ENCODE measurements at places on chromosomes 12 and 14.

DNA sequence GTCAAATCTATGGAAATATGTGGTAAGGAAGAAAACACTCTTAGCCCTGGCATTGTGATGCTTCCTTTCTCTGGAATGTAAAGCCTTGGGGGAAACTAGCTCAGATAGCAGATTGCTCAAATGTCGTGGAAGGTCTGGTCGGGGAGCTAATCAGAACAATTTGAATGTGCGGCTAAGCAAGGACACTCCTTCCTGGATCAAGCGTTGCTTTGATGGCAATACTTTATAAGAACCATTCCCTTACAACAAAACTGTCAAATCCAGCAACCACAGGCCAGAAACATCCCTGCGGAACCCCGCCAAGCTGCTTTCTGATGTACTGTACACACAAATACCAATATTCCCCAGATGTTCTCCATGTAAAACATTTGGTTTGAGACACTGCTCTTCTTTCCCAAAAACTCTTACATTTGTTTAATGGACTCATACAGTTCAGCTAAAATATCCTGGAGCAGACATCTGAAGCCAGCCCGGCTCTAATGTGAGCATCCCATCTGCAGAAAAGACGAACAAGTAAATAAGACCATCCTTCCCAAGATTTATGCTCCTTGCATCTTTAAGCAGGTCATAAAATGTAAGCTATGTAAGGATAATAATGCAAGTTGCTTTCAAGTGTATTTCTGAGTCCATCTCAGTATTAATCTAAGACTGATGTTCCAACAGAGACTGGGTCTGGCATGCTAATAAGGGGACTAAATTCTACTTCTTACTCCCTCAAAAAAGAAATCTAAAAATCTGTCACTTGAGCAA is 20.2 kb downstream of the NUAK1 start:
- H3K27me3 ChIP-seq, result no peaks in the 10 kb centered on the region
- DNase-seq, result no peak
- H3K4me1 ChIP-seq, result peaks cover 99% of the 10 kb centered on the region
- no peaks in the 10 kb centered on the region for H3K36me3 ChIP-seq
- no peak overlapping the region for H3K4me3 ChIP-seq

DNA sequence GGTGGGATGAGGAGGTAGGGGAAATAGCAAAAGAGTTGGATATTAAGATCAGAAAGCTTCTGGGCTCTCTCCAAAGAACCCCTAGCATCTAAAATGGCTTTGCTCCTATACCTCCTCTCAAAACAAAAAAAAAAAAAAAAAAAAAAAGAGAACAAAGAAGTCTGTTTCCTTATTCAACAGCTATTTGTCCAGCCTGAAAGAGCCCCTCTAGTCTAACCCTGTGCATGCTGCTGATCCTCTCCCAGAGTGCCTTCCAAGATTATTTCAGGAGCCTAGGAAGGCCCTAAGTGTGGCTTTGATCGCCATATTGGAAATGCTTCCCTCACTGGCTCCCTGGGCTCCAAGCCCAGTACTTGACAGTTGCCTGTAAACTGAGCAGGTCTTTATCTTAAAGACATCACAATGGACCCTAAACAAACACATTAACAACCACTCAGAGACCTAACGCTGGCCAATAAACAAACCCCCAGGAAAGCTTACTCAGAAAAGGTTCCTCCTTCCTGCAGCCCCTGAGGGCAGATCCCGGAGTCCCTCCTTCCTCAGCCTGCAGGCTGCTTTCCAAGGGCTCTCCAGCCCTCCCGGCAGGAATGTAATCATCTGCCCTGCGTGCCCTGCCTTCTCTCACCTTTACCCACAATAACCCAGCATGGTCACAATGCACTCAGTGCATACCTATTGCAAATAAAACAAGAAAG is 17.4 kb upstream of the COL2A1 start:
- no peak overlapping the region for H3K27ac ChIP-seq
- no peaks in the 10 kb centered on the region for H3K4me1 ChIP-seq
- H3K27me3 ChIP-seq, result no peaks in the 10 kb centered on the region
- no peaks in the 10 kb centered on the region for H3K36me3 ChIP-seq
- no peak overlapping the region for H3K4me3 ChIP-seq

- H3K4me3 ChIP-seq, result no peak overlapping the region
- no peak for DNase-seq
- H3K36me3 ChIP-seq, result no peaks in the 10 kb centered on the region
- H3K27me3 ChIP-seq, result no peaks in the 10 kb centered on the region
- no peak overlapping the region for H3K27ac ChIP-seq
Measured at GRCh38 chr12:128970110-128970509, 116.8 kb downstream of the GLT1D1 start.

- H3K27me3 ChIP-seq, result no peaks in the 10 kb centered on the region
- H3K27ac ChIP-seq, result no peak overlapping the region
- DNase-seq, result no peak
- H3K4me1 ChIP-seq, result no peaks in the 10 kb centered on the region
Measured at GRCh38 chr12:127182018-127182417, 1085.0 kb upstream of the TMEM132C start.

GRCh38 chr12:110590806-110591326 is 7.7 kb upstream of the PPTC7 start:
- H3K36me3 ChIP-seq, result no peaks in the 10 kb centered on the region
- peak overlapping the region; percentile 75 for H3K27ac ChIP-seq
- no peak overlapping the region for H3K4me3 ChIP-seq
- peaks cover 19% of the 10 kb centered on the region for H3K4me1 ChIP-seq

- DNase-seq, result no peak
- H3K36me3 ChIP-seq, result no peaks in the 10 kb centered on the region
- no peak overlapping the region for H3K27ac ChIP-seq
Measured at GRCh38 chr12:32183650-32184049, 77.0 kb downstream of the BICD1 start.

GRCh38 chr14:53596853-53597525 is 359.6 kb downstream of the BMP4 start:
- no peaks in the 10 kb centered on the region for H3K4me1 ChIP-seq
- H3K27me3 ChIP-seq, result no peaks in the 10 kb centered on the region
- DNase-seq, result no peak
- H3K36me3 ChIP-seq, result no peaks in the 10 kb centered on the region
- H3K27ac ChIP-seq, result no peak overlapping the region

DNA sequence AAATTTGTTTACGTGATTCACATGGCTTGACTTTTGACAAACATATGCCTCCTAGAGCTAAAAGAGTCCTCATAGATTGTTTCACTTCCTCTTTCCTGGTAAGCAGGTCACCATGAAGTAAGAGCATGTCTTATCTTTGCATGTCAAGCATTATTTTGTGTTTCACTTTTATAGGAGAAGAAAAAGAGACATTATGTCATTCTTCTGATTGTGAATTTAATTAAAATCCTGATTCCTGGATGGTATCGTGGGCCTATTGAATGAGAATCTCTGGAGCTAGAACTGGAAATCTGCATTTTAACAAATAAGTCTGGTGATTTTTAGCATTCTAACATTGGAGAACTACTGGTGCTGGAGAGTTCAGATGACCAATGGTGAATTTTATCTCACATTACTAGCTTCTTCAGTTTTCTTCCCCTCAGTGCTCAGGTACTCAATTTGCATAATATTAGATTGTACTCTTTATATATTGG is 218.6 kb upstream of the ATP2B1 start:
- H3K36me3 ChIP-seq, result no peaks in the 10 kb centered on the region
- no peaks in the 10 kb centered on the region for H3K4me1 ChIP-seq
- DNase-seq, result no peak
- H3K27me3 ChIP-seq, result no peaks in the 10 kb centered on the region
- no peak overlapping the region for H3K4me3 ChIP-seq

- no peaks in the 10 kb centered on the region for H3K27me3 ChIP-seq
- peak within 1 kb of the TSS; percentile 91 for H3K27ac ChIP-seq
- no peaks in the 10 kb centered on the region for H3K36me3 ChIP-seq
- peak within 1 kb of the TSS; percentile 62 for H3K4me3 ChIP-seq
Measured at GRCh38 chr12:81077686-81078441, at the start of gene ACSS3. Gene ACSS3 (plus strand): TSS chr12:81078079. CDS start chr12:81078121, 42 bp downstream.

- no peak for DNase-seq
- H3K27ac ChIP-seq, result peak overlapping the region; percentile 96
Measured at GRCh38 chr12:53051881-53052412, 2.1 kb downstream of the TNS2 start.

DNA sequence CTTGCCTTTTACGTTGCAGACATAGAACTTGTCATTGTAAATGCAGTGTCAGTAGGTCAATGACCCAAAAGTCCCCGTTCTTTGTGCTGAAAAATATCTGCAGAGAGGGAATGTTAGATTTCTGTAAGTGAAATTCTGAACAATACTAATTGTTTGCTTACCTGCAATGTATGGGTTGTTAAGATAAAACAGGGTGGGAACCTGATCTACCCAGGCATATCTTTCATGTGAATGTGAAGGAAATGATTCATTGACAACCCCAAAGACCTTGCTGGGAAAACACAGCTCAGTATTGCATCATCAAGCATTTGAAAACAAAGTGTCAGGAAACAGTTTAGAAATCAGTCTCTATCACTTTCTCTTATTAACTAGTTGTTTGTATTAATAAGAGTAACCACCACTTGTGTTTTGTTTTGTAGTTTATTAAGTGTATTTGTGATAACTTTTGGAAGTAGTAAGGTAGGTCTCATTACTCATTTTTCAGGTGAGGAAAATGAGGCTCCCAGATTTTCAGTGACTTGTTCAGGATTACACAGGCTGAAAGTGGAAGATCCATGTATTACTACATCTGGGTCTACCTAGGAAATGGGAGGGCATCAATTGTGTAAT is 57.9 kb upstream of the SLC38A2 start:
- no peak overlapping the region for H3K4me3 ChIP-seq
- no peaks in the 10 kb centered on the region for H3K27me3 ChIP-seq
- H3K4me1 ChIP-seq, result peaks cover 17% of the 10 kb centered on the region
- H3K36me3 ChIP-seq, result no peaks in the 10 kb centered on the region
- peak overlapping the region; percentile 53 for H3K27ac ChIP-seq

DNA sequence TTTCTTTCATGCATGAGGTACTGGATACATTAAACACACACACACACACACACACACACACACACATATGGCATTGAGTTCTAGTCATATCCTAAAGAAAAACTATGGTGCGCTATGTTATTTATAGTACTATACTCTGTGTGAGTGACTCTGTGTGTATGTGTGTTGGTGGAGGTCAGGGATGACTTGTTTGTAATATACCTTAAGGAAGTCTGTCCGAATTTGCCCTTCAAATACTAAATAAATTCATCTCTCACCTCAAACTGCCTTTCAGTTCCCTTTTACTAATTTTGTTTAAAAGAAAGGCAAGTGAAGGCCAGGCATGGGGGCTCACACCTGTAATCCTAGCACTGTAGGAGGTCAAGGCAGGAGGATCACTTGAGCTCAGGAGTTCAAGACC is 2.1 kb upstream of the AKAP5 start:
- H3K4me3 ChIP-seq, result no peak overlapping the region
- no peaks in the 10 kb centered on the region for H3K36me3 ChIP-seq
- no peaks in the 10 kb centered on the region for H3K27me3 ChIP-seq
- no peak for DNase-seq
- H3K4me1 ChIP-seq, result peaks cover 14% of the 10 kb centered on the region

- H3K27ac ChIP-seq, result peak within 1 kb of the TSS; percentile 21
- H3K36me3 ChIP-seq, result no peaks in the 10 kb centered on the region
- H3K27me3 ChIP-seq, result no peaks in the 10 kb centered on the region
- peak; percentile 95 for DNase-seq
- peak within 1 kb of the TSS; percentile 85 for H3K4me3 ChIP-seq
Measured at GRCh38 chr14:75063491-75064204, at the start of gene ACYP1. Gene ACYP1 (minus strand): TSS chr14:75064024. CDS start chr14:75063553, 471 bp downstream.

- DNase-seq, result no peak
- no peaks in the 10 kb centered on the region for H3K36me3 ChIP-seq
Measured at GRCh38 chr12:2152134-2152533, 99.3 kb downstream of the CACNA1C start.

- peaks cover 5% of the 10 kb centered on the region for H3K4me1 ChIP-seq
- H3K36me3 ChIP-seq, result no peaks in the 10 kb centered on the region
- no peak overlapping the region for H3K27ac ChIP-seq
- H3K27me3 ChIP-seq, result no peaks in the 10 kb centered on the region
- no peak overlapping the region for H3K4me3 ChIP-seq
Measured at GRCh38 chr12:105955976-105956375, 182.8 kb downstream of the NUAK1 start.

DNA sequence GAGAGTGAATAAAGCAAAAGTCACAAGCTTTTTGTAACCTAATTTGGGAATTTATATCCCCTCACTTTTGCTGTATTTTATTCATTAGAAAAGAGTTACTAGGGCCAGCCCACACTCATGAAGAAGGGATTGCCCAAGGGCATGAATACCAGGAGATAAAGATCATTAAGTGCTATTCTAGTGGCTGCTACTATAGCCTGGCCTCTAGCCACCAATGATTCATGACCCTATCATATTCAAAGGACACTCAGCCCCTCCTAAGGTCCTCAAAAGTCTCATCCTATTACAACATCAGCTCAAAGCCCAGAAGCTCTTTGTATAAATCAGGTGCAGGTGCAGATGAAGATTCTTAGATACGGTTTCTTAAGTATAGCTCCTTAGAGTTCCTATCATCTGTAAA is 518.1 kb downstream of the TRHDE start:
- H3K36me3 ChIP-seq, result no peaks in the 10 kb centered on the region
- no peak overlapping the region for H3K4me3 ChIP-seq
- no peak overlapping the region for H3K27ac ChIP-seq
- H3K4me1 ChIP-seq, result no peaks in the 10 kb centered on the region
- no peak for DNase-seq

- no peak overlapping the region for H3K27ac ChIP-seq
- H3K36me3 ChIP-seq, result no peaks in the 10 kb centered on the region
- H3K27me3 ChIP-seq, result no peaks in the 10 kb centered on the region
- H3K4me3 ChIP-seq, result no peak overlapping the region
Measured at GRCh38 chr12:79634957-79635471, 55.8 kb downstream of the PAWR start.

DNA sequence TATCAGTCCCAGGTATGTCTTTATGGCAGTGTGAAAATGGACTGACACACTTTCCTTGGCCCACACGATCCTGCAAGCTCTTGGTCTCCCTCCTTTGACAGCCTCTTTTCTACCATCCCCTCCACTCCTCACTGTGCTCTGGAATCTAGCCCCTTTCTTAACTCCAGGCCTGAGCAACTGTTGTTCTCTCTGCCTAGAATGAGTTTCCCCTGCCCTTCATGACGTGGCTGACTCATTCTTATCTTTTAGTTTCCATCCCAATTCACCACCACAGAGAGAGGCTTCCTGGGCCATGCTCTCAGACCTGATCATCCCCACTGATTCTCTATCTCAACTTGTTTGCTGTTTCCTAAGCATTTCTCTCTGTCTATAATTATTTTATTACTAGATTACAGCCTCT is 157.4 kb upstream of the HMGA2 start:
- no peak overlapping the region for H3K4me3 ChIP-seq
- H3K27me3 ChIP-seq, result no peaks in the 10 kb centered on the region
- H3K36me3 ChIP-seq, result no peaks in the 10 kb centered on the region
- H3K4me1 ChIP-seq, result no peaks in the 10 kb centered on the region
- H3K27ac ChIP-seq, result no peak overlapping the region
